ENCODE measurements at places on chromosomes 3 and 15. TPM values are rescaled to one million over a fixed set of nuclear protein-coding genes. Genes with fewer than 3 reads are reported as not detected.

ULK4 gene
- total RNA-seq, result 4.7 TPM

SHC4 gene
- total RNA-seq, result 0.95 TPM

P2RY13 gene
- total RNA-seq, result not detected

CSPG5 gene
- 1.4 TPM for total RNA-seq

RLBP1 gene
- total RNA-seq, result not detected

KCNMB3 gene
- total RNA-seq, result 1.7 TPM

All from A549 treated with CORT108297 at 1 μM for 4 hours (cell line).